ENCODE measurements at places on chromosomes 4 and X. TPM values are rescaled to one million over a fixed set of nuclear protein-coding genes. Genes with fewer than 3 reads are reported as not detected.
A peak's percentile ranks its signal among the peaks of the same experiment; 100 is the strongest.

CXCL8 gene
- total RNA-seq, result not detected

PSMD10 gene
- 42.7 TPM for total RNA-seq

TMPRSS11E gene
- not detected for total RNA-seq

PABPC1L2A gene
- total RNA-seq, result not detected

IL15 gene
- total RNA-seq, result not detected

PRR32 gene
- not detected for total RNA-seq

RRH gene
- 0.23 TPM for total RNA-seq

PCDH7 gene
- total RNA-seq, result not detected

TCEAL6 gene
- not detected for total RNA-seq

DNA sequence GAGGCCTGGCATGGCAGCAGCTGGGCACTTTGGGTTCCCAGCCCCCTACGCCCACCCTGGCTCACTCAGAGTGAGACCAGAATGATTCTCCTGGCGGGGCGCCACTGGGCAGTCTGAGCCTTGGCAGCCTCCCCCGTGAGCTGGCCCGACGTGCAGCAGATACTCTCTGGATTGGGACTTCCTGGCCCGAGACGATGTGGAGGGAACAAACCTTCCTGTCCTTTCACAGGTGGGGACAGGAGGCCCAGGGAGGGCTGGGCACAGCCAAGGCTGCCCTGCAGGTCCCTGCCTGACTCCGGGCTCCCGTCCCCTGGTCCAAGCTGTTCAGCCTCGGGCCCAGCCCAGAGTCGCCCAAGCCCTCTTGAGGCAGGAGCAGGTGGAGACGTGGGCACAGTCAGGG is 17.9 kb upstream of the ADD1 start:
- no peak for DNase-seq

DNA sequence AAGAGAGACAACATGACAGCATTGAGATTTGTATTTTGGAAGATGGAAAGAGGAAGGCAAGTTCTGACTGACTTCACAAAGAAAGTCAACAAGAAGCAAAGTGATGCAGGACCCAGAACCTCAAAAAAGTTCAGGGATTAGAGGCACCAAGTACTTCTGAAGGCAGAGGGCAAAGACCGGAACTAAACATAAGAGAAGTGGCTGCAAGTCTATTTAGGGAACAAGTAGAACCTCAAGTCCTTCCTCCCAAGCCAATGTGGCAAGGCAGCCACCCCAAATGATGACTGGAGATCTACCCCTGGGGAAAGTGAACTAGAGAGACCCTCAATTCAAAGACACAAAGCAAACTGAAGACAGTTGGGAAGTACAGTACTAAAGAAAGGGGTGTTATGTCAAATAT is 46.6 kb downstream of the SLC39A8 start:
- DNase-seq, result peak; percentile 18

DNA sequence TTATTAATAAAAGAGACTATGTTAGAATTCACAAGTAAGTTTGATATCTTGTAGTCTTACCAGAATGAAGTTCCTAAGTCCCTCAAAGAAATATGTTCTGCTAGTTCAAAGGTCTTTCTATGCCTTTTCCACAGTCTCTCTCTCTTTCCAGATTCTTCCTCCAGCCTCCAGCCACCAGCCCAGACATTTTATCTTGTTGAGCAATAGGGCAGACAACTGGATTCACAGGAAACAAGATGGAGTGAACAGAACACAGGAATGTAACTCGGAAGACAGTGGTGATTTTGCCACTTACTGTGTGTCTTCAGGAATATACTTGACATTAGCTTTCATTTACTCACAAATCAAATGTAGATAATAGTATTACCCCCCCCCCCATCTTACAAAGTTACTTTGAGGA is 17.1 kb upstream of the CPEB2 start:
- DNase-seq, result no peak

GRCh38 chr4:55447108-55447708 is 51.5 kb downstream of the TMEM165 start:
- no peak for DNase-seq

DNA sequence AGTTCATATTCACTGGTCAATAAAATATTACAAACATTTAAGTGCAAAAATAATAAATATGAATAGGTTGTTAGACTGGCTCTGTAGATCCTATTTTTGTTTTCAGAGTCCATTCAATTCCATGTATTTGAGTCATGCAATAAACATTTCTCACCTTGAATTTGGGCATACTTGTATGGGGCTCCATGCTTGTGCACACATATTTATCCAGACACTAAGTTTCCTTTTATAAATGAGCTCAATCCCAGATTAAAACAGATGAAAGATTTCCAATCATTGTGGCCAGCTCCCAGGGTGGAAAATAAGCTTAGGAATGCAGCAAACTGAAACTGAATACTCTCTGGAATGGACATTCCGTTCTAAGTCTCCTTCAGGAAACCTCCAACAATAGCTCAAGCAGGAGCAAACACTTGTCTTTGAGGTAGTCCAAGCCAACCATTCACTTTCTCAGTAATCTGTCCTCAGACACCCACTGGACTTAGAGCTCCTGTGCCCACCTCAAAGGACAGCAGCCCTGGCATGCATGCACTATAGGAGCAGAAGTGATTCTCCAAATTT is 16.4 kb downstream of the DMD start:
- no peak for DNase-seq

GRCh38 chr4:108042927-108043326 is 53.2 kb downstream of the HADH start:
- peak; percentile 66 for DNase-seq

GRCh38 chr4:184792950-184793555 is 32.7 kb downstream of the ACSL1 start:
- DNase-seq, result no peak

DNA sequence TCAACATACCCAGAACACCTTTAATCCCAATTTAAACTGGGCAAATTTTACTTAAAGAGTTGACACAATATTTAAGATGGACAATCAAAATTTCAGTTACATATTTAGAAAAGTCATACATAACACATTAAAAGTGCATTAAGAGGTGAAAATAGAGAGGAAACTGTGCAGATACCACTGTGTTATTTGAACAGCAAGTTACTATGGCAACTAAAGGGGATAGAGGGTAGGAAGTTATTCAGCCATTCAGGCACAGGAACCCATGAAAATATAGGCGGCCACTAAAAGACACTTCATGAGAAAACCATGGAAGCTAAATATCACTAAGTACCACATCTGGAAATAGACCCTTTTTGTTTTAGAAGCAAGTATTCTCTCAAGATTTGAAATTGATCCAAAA is 75.1 kb downstream of the PDGFC start:
- no peak for DNase-seq

GRCh38 chr4:37760840-37761239 is 65.6 kb upstream of the PGM2 start:
- no peak for DNase-seq

DNA sequence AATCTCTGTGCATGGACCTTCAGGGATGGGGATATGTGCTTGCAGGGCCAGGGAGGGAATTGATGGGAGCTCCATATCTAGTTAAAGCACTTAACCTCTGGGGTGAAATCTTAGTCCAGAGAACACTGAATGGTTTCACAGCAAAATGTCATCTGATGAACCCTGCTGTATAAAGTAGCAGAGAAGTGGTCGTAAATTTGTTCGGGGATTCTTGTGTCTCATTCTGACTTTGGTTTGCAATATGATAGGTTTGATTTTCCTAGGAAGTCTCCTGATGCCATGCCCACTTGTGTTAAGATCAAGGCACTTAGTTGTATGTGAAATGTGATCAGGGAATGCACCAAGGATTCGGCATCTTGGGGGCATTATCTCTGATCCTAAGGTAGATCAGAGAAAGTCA is 96.9 kb downstream of the NHS start:
- DNase-seq, result no peak

DNA sequence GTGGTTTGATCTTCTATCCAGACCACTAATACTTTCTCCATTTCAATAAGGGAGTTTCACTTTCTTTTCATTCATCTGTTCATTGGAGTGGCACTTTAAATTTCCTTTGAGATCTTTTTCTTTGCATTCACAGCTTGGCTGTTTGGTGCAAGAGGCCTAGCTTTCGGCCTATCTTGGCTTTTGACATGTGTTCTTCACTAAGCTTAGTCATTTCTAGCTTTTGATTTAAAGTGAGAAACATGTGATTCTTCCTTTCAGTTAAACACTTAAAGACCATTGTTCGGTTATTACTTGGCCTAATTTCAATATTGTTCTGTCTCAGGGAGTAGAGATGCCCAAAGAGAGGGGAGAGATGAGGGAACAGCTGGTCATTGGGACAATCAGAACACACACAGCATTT is 24.3 kb downstream of the CXCL13 start:
- no peak for DNase-seq

DNA sequence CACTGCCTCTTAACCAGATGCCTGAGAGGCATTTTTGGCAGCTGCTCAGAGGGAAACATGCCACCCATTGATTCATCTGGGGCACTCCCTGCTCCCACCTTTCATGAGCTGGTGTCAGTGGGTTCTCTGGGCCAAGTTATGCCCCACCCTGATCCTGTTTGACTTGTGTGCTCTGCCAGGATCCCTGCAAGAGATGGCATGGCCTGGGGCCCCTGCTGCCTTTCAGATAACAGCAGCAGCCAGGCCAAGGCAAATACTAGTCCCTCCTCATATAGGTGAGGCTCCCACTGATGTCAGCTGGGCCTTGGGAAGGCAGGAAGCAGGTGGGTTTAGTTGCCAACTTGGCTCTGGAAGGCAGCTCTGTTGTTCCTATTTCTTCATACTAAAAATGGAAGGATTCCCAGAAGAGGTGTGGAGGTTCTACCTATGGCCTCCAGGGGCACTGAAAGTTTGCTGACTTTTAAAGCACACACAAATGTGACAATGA is 192.9 kb upstream of the RBPJ start:
- no peak for DNase-seq

DNA sequence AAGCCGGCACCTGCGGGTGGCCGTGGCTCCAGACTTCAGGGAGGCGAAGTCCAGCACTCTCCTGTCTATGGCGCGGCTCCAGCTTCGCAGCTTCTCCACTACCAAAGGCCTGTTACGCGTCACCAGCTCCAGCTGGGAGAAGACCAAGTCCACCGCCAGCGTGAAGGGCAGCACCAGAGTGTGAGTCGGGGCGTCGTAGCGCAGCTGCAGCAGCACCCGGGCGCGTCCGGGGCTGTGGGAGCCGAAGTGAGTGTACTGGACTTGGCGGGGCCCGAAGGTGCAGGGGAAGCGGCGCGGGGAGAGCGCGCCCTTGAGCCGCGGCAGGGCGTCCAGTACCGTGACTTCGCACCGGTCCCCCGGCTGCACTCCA is 444 bp downstream of the FREM3 start:
- no peak for DNase-seq

DNA sequence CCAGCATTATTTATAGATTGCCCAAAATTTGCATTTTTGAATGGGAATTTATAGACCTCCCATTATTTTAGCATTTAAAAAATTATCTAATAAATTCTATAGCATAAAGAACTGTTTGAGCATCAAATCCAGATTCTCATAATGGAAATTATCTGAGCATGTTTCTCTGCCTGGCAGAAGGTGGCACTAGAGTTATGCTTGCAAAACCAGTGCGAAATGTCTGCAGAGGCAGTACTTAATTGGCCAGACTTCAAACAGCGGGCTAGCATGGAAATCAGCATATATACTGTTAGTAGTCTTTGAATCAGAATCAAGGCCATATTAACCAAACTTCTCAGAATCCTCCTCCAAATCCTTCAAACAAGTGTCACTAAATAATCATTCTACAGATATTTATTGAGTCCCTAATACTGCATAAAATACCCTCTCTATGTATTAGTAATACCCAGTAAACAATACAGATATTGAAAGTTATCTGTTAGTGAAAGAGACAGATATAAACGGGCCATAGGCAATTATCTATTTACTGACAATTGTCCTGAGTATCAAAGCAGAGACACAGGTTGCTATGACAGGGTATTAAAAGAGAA is 78.7 kb upstream of the DCLK2 start:
- DNase-seq, result peak; percentile 32

GRCh38 chrX:34546366-34546765 is 110.7 kb downstream of the TMEM47 start:
- DNase-seq, result no peak

GRCh38 chr4:176837169-176837895 is 44.6 kb upstream of the VEGFC start:
- DNase-seq, result no peak

- DNase-seq, result no peak
Observed at GRCh38 chr4:75229806-75230570, 284.2 kb downstream of the RCHY1 start.

DNA sequence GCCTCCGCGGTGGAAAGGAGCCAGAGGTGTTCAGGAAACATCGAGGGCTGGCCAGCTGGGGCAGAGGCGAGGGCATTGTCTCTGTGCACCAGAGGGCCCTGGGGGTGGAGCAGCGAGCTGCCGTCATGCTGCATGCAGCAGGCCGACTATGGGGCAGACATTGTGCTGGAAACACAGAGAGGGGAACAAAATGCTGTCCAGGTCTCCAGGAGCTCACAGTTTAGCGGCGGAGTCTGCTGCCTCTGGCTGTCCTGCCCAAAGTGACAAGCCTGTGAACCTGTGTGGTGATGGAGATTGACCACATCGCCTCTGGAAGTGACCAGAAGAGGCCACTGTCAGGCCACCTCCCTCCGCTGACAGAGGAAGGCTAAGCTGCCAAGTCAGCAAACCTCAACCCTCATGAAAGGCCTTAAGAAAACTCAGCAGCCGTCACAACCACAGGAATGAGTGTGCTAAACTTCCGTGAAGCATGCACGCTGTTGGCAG is 20.1 kb upstream of the SASH3 start:
- no peak for DNase-seq

DNA sequence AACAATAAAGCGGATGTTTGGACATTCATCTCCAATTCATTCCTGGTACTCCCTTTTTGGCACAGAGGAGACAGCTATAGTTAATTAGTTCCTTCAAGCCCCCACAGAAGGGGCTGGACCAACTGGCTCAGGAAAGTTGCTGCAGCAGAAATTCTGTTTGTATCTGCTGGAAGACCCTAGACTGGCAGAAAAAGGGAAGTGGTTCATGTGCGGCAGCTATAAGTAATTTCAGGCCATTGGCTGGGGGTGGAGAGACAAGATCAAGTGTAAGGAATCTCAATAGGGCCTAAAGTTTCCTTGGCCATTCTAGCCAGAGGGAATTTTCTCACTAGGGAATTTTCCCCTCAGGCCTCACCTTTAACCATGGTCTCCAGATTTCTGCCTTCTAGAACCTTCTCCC is 89.9 kb upstream of the DHX15 start:
- no peak for DNase-seq

GRCh38 chrX:120561634-120562568 is 1.1 kb upstream of the CUL4B start:
- DNase-seq, result peak; percentile 16

DNA sequence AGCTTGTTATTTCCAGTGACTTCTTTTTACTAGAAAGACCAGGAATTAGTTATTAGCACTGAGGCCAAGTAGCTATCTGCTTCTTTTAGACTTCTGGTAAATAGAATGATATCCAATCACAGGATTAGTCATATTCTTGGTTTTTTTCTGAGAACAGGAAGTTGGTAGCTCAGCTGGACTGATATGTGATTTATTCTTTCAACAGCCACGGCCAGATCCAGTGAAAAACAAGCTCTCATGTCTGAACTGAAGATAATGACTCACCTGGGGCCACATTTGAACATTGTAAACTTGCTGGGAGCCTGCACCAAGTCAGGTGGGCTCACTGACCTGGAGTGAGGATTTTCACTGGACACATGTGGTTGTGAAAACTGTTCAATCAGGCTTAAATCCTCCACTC is 48.6 kb downstream of the PDGFRA start:
- no peak for DNase-seq

- no peak for DNase-seq
Observed at GRCh38 chr4:75429208-75429607, 85.0 kb downstream of the RCHY1 start.

Data from OCI-LY7 (cell line).